ENCODE measurements at places on chromosomes 6 and 20.

DNA sequence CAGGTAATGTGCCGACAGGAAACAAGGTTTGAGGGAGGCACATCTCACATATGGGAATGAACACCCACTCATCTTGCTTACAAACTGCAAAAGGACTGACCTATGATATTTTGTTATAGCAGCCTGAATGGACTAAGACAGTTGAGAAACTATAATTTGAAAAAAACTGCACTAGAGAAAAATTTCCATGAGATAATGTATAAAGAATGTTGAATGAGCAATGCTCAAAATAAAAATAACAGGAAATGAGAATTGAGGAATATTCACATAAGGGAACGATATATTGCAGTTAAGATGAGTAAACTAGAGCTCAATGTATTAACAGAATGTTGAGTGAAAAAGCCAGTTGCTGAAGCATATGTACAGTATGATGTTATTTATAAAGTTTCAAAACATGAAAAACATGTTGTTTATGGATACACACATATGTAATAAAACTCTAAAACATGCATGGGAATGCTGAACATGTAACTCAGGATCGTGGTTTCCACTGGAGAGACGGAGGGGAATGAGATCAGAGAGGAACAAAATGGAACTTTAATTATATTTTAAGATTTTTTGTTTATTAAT lies 6.3 kb upstream of the TBC1D22B start:
- DNase-seq = no peak

DNA sequence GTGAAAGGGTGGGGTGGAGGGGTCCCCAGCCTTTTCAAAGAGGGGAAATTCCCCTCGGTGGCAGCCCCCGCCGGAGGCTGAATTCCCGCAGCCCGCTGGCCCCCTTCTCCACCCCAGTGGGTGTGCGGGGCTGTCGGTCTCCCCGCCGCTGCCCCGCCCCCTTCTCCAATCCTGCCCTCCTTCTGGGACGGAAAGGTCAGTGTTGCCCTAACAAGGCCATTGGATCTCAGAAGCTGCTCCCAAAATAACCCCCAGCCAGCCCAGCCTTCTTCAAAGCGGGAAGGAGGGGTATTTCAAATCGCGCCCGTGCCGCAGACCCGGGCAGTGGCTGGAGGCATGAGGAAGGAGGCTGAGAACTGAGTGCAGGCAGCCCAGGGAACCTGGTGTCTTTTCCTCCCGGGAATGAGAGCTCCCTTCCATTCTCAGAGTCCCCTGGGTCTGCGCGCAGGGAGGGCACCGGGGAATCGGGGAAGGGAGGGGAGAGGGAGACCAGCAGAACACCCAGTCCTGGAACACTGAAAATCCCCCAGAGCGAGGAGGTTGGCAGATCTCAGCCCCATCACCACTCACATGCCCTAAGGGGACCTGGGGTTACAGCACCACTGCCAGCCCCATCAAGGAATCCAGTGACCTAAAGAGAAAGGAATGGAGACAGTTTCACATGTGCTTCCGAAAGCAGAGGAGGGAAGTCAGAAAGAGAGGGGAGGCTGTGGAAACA lies at the start of gene JPH2:
Gene JPH2, minus strand, starts transcription at position 135 of the 718 bp plus-strand sequence. CDS start 483 bp downstream, outside the sequence.
- no peak for DNase-seq

DNA sequence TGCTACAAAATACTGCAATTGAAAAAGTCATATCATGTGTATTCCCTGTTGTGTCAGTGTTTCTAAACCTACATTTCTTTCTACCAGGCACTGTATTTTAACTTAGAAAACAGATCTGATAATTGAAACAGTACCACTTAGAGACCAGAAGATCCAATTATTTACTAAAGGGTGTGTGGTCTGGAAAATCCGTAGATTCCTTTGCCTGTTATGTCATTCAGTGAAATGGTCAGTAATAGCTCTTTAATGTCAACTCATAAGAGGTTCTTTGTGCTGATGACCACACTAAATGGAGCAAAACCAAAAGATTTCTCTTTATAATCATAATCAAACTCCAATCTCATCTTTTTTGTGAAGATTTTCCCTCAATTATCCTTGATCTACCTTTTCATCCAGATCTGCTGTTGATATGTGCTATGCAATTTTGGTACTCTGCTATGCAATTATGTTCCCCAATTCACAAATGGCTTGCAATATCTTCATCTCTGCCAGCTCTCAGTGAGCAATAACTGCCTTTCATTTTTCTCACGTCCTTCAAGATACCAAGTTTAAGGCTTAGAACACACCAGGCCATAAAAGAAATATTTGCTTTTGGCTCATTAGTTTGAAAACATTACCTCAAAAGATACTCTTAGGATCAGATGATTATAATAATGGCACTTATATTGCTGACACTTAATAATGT lies 165.5 kb downstream of the MOXD1 start:
- no peak for DNase-seq

DNA sequence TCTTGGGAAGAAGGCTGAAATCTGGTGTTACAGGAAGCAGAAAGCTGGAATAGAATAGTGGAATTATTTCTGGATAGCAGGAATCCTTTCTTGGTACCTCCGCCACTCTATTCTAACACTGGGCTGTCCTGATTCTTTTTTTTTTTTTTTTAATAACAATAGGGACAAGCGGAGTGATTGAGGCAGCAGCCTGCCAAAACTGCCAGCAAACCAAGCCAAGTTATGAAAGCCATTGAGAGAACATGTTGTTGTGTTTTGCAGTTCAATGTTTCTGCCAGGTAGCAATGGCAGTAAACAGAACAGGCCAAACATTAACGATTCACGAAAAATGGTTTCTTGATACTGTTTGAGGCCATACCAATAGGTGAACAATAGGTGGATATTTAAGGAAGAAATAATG lies 47.1 kb downstream of the SLC26A8 start:
- DNase-seq = no peak

DNA sequence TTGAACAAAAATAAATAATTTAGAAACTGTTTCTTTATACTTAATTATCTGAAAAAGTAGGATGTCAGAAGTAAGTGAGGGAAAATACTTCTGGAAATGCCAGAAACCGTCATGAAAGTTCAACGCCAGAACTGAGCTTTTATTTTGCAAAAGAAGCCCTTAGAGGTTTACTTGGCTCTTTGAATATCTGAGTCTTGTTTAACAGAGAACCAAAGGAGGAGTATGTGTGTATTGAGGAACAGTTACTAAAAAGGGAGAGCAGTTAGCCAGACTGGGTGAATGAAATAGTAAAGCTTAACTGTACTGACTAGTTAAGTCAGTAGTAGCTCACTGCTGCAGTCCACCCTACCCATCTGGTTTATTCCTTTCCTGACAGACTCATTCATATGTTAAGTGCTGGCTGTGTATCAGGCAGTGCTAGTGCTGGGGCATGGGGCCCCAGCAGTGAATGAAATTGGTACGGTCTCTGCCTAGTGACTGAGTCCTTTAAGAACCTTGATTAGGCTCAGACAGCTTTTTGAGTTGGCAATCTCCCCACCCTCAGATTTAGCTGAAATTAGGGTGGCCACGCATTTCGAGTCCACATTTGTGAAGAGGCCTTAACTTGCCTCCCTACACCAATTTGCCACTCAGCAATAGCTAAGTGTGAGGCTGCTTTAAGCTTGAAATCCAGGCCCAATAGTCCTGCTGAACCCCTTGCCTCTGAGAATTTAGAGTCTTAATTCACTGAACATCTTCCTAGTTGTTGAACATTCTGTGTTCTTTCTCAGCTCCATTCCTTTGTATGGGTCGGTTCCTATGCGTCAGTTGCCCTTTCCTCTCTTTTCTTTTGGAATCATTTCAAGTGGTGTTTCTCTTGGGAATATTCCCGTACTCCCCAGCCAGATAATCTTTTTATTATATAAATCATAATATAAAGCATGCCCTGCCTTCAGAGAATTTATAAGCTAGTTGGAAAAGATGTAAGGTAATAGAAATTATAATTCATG lies 20.2 kb downstream of the MAP3K4 start:
- no peak for DNase-seq

DNA sequence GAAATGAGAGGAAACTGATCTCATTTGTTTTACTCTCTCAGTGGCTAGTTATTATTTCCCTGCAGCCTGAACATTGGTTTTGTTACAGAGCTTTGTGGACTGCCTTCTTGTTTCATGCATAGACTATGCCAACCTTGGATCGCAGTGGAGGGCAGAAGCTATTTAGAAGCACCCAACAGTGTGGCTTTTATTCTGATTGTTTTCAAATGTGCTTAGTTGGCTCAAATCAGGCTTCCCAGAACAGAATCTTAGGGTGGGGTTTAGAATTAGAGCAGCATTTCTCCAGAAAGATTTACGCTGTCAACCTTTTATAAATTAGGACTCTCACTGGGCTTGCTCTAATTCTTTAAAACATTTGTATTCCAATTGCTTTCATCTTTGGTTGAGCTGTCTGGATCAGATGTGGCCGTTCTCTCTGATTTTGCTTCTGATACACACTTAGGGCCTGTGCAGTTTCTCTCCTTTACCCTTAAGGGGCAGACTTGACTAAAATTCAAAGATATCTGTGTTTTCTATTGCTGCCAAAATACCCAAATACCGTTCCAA lies 210.3 kb downstream of the BCKDHB start:
- no peak for DNase-seq

- DNase-seq = no peak
These were observed 30.2 kb upstream of the IL17A start for GRCh38 chr6:52155791-52156576.

DNA sequence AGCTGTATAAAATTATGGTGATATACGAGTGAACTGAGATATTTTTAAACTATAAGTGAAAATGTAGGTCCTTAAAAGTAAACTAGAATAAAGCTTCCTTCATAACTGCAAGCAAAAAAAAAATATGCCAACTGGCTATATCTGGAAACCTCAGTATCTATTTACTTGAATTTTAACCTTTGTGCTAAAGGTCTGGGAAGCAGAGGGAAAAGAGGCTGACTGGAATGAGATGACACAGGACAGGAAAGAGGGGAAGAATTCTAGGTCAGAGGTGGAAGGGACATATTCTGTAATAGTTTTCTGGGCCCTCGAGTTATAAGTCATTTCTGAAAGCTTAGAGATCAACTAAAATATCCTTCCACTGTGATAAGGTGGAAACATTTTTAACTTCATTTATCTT lies 46.8 kb downstream of the AIG1 start:
- DNase-seq = no peak

DNA sequence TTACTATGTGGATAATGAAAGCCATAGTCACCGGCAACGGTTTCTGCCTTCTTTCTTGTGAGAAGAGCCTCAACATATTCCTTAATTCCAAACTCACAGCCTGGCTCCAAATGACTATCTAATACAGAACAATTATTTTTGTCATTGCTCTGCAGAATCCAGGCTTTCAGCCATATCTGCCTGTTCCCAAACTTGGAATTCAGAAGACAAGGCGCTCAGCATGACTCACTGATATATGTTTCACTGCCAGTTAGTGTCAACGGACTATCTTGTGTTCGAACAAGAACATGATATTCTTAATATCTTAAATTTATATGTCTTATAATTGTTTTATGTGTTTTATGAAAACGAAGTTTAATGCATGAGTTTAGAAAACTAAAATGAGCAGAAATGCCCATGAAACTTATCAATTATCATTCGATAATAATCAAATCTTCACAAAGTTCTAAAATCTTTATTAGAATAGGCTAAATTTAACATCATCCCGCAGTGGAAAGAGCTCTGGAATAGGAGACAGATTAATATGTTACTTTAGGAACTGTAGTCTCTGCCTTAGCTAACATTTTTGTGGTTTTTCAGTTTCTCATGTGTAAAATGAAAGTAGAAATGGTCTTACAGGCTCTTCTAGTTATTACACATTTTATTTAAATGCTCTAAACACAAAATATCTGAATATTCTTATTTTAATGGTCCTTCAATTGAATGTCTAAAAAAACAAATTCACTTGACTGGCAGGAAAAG lies 669.3 kb upstream of the GJE1 start:
- DNase-seq = no peak

- no peak for DNase-seq
These were observed 150.8 kb downstream of the SASH1 start for GRCh38 chr6:148493424-148493823.

- no peak for DNase-seq
These were observed 60.9 kb downstream of the COL9A1 start for GRCh38 chr6:70241991-70242420.

- DNase-seq = no peak
These were observed 1081.7 kb downstream of the KIF16B start for GRCh38 chr20:15491575-15491974.

GRCh38 chr6:22098601-22099031 lies 198.2 kb downstream of the PRL start:
- no peak for DNase-seq

GRCh38 chr6:138115877-138116660 lies 8.8 kb upstream of the PERP start:
- peak; percentile 33 for DNase-seq

DNA sequence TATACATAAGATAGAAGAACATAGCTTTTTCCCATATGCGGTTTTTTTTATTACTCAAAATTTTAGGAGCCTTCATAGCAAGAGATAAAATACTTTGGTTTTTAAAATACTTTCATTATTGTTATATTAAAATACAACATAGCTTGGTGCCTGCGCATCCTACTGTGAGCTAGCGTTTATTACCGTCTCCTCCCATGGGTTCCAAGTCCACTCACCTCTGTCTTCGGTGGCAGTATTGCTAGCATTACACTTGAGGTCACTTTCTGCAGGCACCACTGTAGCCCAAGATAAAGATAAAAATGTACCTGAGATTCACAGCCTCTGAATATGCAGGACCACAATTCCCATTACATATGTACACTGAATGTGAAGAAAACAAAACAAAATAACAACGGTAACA lies 326.7 kb downstream of the TPBG start:
- no peak for DNase-seq

DNA sequence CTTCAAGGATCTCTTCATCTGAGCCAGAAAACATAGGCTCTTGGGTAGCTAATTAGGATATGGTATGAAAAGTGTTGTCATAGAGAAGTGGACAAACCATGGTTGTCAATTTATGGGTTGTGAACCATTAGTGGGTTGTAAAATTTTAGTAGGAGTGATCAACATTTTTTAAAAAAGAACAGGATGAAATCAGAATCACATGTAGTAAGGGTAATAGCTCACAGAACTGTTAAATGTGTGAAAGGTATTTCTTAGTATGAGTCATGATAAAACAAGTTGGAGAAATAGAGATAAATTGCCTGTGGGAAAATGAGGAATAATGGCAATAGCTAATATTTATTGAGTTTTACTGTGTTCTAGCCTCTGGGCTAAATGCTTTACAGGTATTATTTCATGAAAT lies 113.4 kb downstream of the MAP3K4 start:
- DNase-seq = no peak

DNA sequence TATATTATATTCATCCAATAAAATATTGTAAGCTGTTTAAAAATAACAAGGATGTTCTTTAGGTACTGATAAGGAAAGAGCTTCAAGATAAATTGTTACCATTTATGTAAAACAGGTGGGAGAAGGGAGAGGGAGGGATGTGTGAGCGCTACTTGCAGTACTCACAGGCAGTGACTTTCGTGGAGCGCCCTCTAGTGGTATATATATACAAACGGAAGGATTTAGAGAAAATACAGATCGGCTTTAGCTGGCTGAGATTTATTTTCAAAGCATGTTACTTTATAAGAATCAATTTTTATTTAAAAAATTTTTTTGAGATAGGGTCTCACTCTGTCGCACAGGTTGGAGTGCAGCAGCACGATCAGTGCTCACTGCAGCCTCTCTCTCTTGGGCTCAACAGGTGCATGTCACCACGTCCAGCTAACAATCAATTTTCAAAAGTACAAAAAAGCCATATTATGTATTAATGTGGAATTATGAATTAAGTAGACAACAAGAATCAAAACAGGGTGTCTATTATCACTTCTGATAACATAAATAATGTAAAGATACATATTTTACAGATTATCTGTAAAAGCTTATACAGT lies 3.3 kb upstream of the MOG start:
- DNase-seq = peak; percentile 65

GRCh38 chr6:23016696-23017095 lies 447.3 kb downstream of the HDGFL1 start:
- DNase-seq = no peak
